ENCODE measurements at places on chromosomes 6 and 20. TPM values are rescaled to one million over a fixed set of nuclear protein-coding genes. Genes with fewer than 3 reads are reported as not detected.

NR2E1 gene
- total RNA-seq = not detected

PDE10A gene
- total RNA-seq = 127 TPM

OR2H2 gene
- total RNA-seq = not detected

GJA1 gene
- total RNA-seq = 51.5 TPM

ABHD16B gene
- total RNA-seq = not detected

ROMO1 gene
- 357 TPM for total RNA-seq

GSTA1 gene
- total RNA-seq = 44.5 TPM

DPPA5 gene
- not detected for total RNA-seq

DNA sequence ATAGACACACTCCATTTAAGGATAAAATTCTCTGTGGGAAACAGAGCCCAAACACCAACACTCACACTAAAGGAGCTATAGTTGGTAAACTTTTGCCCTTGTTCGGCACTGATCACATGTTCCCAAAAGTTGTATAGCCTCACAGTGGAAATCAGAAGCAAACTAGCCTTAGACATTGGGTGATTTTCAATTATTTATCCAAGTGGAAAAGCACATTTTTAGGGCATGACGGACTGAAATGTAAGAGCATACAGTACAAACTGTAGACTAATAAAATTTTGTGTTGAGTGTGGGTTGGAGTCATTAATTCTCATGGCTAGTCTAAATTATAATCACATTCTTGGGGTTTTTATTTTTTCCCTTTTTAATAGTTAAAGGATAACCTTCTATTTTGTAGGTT, 202.4 kb downstream of the MOXD1 start:
- DNase-seq = no peak

DNA sequence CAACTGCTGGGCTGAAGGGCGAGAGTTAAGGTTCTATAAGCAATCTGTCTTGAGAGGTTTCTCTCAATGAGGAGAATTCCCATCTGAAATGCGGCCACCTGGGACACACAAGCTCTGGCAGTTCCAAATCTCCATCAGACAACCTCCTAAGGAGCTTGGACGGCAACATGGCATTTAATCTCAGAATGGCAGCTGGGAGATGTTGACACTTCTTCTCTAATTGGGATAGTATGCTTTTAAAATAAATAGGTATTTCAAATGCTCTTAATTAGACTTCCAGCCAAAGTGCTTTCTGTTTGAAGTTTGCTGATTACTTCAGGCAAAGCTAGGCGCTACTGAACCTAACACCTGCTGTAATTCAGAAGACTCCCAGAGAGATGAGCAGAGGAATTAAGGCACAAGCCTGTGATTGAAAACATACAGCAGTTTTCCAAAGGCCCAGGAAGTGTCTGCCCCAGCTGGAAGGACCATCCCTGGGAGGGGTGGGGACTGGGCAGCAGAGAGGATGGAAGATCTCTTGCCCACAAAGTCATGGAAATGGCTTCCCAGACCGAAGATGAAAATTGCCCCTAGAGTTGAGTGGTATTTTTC, 59.1 kb upstream of the KCNK16 start:
- DNase-seq = no peak

- no peak for DNase-seq
These were observed 255.8 kb upstream of the RAB32 start for GRCh38 chr6:146287691-146288369.

GRCh38 chr6:159059885-159060506, 15.2 kb upstream of the TAGAP start:
- no peak for DNase-seq

Data from ovary (tissue), 10 donors.